WERI-Rb-1 (cell line): ENCODE measurements at places on chromosomes 1 and 21.
A peak's percentile ranks its signal among the peaks of the same experiment; 100 is the strongest.

DNA sequence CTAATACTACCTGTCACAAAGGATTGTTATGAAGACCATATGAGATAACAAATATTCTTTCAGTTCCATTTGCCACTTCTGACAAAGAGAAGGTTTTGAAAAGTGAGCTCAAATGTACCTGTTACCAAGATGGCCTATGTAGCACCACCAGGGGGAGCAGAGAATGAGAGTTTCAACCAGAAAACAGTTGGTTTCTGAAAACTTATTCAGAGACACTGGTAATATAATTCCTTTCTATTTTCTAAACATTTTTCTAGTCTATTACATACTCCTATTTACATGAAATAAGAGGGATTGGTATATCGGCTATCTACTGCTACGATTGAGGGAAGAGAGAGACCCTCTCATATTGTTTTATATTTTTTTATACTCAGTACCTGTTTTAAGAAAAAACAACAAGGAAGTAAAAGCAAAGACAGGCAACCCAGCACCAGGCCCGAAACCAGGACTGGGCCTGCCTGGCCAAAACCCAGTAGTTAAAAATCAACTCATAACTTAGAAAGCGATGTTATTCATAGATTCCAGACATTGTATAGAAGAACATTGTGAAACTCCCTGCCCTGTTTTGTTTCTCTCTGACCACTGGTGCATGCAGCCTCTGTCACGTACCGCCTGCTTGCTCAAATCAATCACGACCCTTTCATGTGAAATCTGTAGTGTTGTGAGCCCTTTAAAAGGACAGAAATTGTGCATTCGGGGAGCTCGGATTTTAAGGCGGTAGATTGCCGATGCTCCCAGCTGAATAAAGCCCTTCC, 48.3 kb downstream of the IL23R start:
- DNase-seq = peak; percentile 29

DNA sequence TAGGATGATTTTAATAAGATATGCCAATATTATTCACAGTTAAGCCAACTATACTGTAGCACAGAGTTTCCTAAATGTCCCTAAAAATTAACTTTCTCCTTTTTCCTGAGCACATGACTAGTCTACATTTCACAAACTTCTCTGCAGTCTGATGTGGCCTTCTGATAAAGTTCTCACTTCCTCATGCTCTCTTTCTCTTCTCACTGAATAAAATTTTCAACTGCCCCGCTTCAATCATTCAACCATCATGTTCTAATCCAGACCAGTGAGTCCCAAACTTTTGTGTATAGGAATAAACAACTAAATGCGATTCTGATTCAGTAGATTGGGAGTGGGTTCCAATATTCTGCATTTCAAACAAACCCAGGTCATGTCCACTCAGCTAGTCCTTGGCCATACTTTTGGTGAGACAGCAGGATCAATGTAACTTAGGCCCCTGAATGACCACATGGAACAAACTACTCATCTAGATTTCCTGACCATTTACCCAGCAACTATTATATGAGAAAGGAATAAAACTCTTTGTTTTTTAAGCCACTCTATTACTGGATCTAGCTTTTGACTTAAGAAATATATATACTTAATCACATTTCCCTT, 20.1 kb downstream of the TUT4 start:
- no peak for DNase-seq

DNA sequence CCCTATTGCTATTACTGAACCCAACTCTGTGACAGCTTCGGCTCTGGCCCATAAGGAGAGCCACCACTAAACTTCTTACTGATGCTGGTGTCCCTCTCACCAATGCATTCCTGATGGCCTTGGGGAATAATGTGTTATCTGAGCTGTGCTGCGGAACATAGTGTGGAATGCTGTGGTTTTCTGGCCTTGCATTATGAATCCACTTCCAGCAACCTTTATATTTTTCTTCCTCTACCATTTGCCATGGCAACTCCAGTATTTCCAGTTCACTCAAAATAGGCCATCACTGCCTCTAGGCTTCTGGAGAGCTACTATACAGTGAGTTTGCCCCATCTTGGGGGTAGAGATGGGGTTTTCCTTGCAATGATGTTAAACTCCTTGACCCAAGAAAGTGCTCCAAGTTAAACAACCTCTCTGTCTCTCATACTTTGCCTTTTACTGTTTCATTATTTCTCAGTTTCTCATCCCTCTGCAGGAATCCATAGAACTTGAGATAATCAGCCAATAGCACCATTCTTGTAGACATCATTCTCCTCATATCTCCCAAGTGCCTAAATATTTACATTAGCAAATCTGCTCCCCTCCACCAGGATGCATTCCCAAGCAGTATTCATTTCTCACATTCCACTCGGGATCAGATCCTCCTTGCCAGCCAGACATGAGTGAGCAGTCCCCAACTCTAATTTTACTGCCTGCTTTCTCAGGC, 11.1 kb upstream of the RAVER2 start:
- DNase-seq = no peak

DNA sequence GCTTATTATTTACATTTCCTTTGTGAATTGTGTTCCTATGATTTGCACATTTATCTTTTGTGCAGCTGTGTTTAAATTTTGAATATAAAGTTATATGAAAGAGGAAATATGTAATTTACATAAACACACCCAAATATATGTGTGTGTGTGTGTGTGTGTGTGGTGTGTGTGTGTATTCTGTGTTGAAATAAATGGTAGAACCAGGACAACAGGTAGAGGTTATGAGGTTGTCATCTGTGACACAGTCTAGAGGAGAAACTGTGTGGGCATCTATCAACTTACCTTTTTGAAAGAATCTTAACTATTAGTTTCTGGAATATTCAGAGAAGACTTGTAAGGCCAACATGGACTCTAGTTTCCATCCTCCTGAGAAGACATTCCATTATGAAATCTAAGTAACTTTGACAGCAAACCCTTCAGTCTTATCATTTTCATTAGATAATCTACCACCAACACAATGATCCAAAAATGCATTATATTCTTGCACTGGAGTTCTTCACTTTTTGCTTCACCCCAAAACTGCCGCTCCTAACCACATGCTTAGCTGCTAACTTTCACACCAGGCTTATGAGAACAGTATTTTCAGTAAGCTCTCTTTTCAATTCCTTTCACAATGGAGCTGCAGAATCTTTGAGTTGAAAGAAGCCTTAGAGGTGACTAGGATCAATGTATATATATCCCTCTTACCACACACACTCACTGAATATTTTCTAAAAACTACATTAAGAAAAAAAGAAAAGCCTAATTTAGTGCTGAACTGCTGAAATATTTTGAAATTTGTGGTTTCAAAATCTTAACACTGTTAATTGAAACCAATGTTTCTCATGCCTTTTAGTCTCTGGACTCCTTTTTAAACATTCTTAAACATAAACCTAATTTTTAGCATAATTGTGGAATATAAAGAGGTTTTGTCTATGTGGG, 21.8 kb downstream of the PTPRC start:
- DNase-seq = no peak

GRCh38 chr1:204947338-204947737, 76.7 kb downstream of the NFASC start:
- DNase-seq = no peak

DNA sequence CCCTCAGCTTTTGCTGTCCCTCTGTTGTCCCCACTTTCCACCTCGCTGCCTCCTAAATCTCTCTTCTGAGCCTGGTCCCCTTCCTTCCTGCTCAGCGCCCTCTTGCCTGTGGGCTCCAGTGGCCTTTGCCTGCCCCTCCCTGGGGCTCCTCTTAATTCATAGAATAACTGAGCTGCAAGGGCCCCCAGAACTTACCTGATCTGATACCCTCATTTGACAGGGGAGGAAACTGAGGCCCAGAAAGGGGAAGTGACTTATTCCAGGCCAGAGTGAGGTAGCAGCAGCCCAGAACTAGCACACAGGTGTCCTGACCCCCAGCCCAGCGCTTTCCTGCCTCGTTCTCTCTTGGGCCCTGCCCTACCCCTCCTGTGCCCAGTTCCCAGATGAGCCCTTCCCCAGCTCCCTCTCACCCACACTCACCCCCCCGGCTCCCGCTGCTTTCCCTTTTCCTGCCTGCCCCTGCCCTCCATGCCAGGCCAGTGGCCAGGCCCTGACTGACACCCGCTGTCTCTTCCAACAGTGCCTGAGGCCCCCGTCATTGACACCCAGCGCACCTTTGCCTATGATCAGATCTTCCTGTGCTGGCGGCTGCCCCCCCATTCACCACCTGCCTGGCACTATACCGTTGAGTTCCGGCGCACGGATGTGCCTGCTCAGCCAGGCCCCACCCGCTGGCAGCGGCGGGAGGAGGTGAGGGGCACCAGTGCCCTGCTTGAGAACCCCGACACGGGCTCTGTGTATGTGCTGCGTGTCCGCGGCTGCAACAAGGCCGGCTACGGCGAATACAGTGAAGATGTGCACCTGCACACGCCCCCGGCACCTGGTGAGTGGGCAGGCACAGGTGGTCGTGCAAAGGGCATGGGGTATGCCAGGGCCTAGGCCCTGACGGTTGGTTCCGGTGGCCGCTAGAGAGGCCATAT, 5.7 kb downstream of the TRIM46 start:
- peak; percentile 29 for DNase-seq
